Substantia nigra (tissue), 51 donors: ENCODE measurements at places on chromosomes 11 and 22.

DNA sequence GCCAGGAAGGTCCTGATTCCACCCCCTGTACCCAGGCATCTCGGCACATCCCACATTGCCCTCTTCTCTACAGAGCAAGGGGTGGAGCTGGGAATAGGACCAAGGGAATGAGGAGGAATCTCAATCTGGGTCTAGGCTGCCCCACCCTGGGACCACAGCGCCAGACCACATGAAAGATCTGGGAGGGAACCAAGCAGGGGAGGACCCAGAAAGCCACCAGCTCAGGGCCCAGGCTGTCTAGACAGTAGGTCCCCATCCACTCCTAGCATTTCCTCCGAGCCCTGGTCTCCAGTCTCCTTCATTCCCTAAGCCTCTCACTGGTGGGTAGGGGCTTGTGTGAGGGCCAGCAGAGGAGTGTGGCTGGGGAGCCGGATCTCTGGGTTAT lies 11.6 kb downstream of the PHLDB1 start:
- peak; percentile 44 for DNase-seq

GRCh38 chr22:26673486-26673885 lies 16.1 kb downstream of the MIAT start:
- no peak for DNase-seq

DNA sequence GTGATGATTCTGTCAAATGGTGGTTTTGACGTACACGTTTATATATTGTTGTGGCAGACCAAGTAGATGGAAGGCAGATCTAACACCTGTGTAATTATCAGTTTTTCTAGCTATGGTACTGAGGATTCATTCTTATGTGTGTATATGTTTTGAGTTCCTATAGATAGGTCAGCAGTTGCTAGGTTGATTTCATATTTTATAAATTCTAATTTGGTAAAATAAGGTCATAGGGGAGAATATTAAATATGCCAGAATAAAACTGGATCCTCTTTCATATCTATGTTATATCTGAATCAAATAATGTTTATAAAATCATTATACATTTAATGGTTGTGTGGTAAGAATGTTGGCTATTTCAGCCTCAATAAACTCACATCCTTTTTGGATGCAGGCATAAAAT lies 27.6 kb downstream of the HIPK3 start:
- no peak for DNase-seq

DNA sequence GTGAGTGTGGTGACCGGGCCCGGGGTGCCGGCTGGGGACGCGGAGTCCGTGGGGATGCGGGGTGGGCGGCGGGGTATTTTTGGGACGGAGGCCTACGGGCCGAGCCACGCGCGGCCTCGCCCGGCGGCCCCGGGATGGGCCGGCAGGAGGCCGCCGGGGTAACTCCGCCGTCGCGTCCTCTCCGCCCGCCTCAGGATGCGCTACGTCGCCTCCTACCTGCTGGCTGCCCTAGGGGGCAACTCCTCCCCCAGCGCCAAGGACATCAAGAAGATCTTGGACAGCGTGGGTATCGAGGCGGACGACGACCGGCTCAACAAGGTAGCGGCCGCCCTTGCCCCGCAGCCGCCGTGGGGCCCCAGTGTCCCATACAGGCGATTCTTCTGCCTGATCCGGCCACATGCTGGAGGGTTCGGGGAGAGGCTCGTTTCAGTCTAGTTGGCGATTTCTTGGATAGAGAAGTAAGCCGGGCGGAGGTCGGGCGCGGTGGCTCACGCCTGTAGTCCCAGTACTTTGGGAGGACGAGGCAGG lies 337 bp downstream of the RPLP2 start:
- no peak for DNase-seq

DNA sequence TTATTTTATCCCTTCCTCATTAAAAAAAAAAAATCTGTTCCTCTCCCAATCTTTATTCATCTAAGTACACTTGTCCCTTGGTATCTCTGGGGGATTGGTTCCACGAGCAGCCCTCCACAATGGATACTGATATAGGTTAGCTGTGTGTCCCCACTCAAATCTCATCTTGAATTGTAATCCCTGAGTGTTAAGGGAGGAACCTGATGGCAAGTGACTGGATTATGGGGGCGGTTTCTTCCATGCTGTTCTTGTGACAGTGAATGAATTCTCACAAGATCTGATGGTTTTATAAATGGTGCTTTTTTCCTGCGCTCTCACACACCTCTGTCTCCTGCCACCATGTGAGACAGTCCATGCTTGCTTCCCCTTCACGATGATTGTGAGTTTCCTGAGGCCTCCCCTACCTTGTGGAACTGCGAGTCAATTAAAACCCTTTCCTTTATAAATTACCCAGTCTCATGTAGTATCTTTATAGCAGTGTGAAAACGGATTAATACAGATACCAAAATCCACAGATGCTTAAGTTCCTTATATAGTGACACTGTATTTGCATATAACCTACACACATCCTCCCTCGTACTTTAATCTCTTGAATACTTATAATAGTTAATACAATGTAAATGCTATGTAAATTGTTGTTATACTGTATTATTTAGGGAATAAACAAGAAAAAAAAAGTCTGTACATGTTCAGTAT lies 62.0 kb downstream of the PACS1 start:
- no peak for DNase-seq

GRCh38 chr11:18618342-18619025 lies 15.7 kb downstream of the SPTY2D1 start:
- DNase-seq = no peak

GRCh38 chr11:110249066-110249465 lies 47.3 kb downstream of the RDX start:
- no peak for DNase-seq

DNA sequence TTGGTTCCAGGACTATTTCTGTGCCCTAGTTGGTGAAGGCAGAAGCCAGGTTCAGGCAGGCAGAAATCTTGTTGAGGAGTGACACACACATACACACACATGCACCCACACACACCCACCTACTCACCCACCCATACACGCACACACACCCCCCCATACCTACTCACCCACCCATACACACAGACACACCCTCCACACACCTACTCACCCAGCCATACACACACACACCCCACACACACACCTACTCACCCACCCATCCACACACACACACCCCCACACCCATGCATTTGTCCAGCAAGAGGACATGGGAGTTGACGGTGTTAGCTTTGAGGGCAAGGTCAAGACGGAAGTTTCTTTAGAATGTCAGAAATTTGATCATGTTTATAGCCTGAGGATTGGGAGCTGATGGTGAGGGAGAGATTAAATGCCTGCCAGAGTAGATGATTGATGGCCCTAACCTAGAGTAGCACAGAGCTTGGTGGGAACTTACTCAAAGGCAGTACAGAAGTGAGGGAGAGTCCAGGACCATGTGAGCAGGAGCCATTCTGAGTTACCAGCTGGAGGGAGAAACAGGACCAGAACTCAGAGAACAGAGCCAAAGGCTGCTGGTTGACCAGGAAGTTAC lies 68.9 kb downstream of the CYB5R2 start:
- DNase-seq = no peak

GRCh38 chr11:2185324-2186085 lies 13.9 kb upstream of the TH start:
- DNase-seq = no peak

DNA sequence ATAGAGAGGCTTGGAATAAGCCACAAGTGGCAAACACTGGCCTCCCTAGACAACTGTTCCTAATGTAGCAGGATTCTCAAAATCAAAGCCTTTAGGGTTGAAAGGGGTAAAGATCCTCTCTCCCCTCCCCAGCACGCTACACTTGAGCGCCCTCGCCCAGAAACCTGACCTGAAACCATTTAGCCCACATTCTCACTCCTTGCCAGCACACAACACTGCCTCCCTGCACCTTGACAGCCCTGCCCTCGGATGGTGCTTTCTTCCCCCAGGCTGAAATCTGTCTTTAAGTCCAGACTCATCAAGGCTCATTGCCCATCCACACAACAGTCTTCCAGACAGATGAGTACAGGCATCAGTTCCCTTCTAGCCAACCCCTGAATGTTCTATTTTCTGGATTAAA lies 26.5 kb downstream of the CWC15 start:
- DNase-seq = no peak

DNA sequence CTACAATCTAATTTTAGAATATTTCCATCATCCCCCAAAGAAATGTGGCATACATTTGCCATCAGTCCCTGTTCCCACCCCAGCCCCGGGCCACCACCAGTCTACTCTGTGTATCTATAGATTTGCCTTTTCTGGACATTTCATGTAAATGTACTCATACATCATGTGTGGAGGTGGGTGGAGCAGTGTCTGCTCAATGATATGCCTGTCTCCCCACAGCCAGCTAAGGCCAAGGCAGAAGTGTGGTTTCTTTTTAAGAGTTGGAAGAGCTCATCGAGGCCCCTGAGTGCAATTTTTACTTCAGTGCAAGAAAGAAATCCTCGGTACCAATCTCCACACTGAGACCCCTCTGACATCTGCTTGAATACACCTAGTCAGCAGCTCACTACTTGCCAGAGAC lies 80.5 kb downstream of the TP53I11 start:
- no peak for DNase-seq

DNA sequence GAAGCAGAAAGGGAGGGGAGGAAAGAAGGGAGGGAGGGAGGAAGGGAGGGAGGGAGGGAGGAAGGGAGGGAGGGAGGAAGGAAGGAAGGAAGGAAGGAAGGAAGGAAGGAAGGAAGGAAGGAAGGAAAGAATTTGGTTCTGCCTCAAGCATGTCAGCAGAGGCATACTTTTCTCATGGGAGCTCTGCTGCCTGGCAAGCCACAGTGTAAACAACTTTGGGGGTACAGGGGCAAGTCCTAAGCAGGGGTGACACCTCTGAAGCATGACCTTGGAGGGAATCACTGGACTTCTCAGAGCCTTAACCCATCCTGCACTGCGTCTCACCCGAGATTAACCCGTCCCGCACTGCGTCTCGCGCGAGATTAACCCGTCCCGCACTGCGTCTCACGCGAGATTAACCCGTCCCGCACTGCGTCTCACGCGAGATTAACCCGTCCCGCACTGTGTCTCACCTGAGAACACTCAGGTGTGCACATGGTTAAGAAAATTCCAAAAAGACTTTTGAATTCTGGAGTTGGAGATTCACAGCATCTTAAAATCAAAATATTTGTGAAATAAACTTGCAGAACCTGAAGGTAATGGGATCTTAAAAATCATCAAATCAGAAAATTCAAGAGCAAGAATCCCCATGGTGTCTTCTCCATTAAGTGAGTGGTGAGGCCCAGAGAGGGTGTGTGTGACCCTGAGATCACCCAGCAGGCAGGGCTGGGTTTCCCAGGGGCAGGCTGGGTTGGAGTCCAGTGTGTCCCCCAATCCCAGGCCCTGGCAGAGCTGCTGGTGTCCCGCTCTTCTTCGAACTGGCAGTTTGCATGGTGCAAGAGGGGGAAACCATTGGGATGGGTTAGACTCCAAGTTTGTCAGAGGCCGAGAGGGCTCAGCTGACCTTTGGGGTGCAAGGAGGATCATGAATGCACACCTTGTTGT lies 190.4 kb downstream of the MN1 start:
- no peak for DNase-seq

GRCh38 chr11:94938095-94939055 lies 35.0 kb downstream of the CWC15 start:
- DNase-seq = peak; percentile 86

DNA sequence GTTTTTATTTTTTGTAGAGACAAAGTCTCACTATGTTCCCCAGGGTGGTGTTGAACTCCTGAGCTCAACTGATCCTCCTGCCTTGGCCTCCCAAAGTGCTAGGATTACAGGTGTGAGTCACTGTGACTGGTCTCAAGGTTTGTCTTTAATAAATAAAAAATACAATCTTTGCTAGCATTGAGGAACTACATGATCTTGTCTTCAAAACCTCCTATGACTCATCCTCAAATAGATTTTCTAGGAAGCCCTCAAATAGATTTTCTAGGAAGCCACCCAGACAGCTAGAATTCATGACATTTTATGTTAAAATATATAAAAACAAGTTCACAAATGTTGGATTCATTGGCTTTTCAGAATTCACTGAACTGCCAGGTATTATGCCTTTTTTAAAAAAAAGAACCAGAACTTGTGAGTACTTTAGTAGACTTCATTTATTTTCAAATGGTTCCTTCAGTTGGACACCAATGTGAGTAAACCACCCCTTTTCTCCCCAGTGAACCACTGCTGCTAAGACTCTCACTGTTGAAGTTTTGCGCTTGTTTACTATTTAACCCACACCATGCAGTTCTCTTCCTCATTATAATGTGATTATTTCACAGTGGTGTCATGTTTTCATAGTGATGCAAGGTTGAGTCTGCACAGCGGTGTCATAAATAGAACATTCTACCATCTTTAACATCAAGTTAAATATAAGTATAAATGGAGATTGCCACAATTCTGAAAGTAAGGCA lies 303.9 kb downstream of the CASP12 start:
- no peak for DNase-seq

DNA sequence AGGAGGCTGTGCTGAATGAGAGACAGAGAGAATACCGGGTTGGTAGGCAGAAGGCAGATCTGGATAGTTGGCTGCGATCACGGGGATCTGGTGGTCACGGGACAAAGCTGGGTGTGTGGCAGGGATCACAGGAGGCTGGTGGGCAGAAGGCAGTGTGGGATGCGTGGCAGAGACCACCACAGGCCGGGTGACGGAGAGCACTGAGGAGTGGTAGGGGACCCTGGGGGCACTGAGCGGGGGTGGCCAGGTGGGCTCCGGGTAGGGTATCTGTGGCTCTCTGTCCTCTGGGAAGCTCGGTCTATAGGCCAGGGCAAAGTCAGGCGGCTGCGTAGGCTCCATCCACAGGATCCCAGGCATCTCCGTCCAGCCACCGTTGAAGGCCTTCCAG lies 1.4 kb downstream of the CD248 start:
- DNase-seq = no peak

- no peak for DNase-seq
Observed at GRCh38 chr11:113240790-113241635, 73.4 kb upstream of the TTC12 start.

DNA sequence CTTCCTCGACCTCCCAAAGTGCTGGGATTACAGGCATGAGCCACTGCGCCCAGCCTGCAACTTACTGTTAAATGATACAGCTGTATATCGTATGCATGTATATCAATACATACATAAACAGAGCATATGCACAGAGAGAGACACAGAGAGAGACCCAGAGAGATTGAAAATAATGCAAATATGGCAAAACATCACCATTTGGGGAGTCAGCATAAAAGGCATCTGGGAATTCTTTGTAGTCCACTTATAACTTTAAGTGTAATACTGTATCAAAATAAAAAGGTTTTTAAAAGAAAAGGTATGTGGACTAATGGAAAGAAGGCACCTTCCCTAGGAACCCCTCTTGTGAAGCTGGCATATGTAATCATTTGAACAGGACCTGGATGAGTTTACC lies 21.8 kb downstream of the ALX4 start:
- no peak for DNase-seq

- DNase-seq = no peak
Observed at GRCh38 chr11:121644187-121644512, 191.4 kb upstream of the SORL1-AS1 start.

- DNase-seq = no peak
Observed at GRCh38 chr22:27613099-27614005, 188.2 kb downstream of the MN1 start.

DNA sequence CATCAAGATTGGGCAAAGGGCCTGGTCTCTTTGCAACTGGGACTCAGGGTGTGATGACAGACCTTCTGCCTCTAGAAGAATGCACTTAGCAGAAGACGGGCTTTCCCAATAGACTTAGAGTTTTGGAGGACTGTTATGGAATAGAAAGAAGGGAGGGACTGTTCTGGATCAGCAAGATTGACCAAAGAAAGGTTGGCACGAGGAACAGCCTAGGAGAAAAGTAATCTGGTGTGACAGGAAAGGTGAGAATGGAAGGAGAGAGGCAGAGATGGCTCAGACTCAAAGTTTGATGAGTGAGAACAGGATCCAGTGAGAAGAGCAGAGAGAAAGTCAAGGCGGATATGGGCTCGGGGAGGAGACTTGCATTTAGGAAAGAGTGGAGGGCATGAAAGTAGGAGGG lies 23.0 kb upstream of the TMEM45B start:
- DNase-seq = no peak

- peak; percentile 81 for DNase-seq
Observed at GRCh38 chr11:45147017-45147728, 734 bp downstream of the PRDM11 start.
